ENCODE measurements at places on chromosomes 16 and 17.

DNA sequence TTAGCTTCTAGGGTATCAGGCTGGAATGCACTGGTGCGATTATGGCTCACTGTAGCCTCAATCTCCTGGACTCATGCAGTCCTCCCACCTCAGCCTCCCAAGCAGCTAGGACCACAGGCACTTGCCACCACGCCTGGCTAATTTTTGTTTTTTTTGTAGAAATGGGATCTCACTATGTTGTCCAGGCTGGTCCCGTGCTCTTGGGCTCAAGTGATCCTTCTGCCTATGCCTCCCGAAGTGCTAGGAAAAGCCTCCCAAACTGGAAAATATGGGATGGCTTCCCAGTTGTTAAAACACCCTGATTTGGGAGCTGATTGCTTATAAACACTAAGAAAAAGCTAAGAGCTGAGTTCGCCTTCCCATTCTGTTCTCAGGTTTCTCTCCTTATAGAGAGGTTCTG lies 6.6 kb upstream of the ZNF263 start:
- no peak for DNase-seq

DNA sequence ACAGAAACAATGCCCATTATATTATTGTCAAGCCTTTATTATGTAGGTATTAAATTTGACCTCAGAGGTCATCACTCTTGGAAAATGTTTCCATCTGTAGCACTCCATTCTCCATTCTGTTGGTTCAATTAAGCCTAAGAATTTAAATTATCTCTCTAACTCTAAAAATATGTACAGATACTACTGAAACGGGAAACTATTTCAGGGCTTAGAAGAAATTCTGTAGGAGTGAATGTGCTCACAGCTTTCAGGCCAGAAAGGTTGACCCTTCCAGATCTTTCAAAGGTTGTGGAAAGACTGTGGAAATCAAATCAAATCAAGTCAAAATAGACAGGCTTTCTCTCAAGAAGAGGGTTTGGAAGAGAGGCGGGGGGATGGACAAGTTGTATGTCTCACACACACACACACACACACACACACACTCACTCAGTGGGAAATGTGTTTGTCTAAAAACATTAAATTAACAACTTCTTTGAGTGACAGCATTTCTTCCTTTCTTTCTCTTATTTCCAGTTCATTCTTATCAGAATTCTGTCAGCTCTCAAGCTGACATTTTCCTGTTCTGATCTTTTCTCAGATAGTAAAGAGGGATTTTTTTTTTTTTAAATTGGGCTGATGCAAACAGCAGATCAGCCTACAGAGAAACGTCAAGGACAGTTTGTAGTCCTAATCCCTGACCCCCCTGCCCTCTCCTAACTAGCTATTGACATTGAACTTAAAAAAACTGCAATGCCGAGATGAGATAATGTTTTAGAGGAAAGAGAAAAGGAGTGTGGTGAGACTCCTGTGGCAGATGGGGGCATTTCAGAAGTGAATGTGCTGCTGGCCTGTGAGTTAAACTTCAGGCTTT lies 139.0 kb upstream of the ZFHX3 start:
- no peak for DNase-seq

DNA sequence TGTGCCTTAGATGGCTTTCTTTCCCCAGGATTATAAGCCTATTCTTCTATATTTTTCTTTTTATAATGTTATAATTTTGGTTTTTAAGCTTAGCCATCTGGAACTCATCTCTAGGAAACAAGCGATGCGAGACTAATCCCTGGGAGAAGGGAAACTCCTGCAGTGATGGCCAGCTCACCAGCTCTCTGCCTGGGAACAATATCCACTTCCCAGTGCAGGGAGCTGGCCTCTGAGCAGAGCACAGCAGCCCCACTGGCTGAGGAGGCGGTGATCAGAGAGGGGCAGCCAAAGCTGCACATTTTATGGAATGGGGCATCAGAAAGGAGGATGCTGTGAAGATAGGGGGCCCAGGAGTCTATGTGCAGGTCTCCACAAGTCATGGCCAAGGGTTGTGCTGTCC lies 183.3 kb downstream of the LGALS9B start:
- DNase-seq = no peak

DNA sequence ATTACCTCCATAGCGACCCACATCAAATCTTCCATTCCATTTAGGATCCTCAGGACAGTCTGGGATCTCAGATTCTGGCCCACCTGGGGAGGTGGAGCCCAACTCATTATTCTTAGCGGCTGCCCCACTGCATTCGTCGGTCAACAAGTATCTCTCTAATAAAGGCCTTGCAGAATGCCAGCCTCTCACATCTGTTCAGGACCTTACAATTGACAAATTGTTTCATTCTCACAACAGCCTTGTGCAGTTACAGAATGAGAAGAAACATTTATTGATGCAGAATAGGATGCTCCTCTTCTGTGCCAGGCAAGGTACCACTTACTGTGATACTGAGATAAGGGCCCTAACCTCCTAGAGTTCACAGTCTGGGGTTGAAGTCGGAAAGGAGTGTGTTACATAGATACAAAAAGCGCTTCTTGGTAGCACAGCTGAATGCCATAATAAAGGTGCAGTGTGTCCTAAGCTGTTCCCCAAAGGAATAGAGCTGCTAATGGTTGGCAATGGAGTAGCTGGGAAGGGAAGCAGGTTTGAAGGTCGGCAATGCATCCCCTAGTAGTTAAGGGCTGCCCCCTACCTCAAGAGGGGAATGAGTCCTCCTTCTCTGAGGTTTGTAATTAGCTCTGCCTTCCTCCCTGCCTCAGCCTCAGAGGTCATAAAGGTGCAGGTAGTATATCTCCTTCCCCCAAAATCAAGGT lies 2.3 kb upstream of the MPP2 start:
- DNase-seq = no peak

DNA sequence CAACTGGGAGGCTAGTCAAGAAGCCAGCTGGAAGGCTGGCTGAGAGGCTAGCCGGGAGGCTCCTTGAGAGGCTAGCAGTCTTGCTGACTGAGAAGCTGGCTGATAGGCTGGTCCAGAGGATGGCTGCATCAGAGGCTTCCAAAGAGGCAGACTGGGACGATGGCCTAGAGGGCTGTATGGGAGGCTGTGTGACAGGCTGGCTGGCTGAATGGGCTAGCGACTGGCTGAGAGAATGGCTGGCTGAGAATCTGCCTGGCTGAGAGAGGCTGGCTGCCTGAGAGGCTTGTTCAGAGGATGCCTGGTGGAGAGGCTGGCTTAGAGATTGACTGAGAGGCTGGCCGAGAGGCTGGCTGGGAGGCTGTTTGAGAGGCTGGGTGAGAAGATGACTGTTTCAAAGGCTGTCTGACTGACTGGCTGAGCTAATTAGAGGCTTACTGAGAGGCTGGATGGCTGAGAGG lies 34.8 kb upstream of the ACSM2B start:
- no peak for DNase-seq

DNA sequence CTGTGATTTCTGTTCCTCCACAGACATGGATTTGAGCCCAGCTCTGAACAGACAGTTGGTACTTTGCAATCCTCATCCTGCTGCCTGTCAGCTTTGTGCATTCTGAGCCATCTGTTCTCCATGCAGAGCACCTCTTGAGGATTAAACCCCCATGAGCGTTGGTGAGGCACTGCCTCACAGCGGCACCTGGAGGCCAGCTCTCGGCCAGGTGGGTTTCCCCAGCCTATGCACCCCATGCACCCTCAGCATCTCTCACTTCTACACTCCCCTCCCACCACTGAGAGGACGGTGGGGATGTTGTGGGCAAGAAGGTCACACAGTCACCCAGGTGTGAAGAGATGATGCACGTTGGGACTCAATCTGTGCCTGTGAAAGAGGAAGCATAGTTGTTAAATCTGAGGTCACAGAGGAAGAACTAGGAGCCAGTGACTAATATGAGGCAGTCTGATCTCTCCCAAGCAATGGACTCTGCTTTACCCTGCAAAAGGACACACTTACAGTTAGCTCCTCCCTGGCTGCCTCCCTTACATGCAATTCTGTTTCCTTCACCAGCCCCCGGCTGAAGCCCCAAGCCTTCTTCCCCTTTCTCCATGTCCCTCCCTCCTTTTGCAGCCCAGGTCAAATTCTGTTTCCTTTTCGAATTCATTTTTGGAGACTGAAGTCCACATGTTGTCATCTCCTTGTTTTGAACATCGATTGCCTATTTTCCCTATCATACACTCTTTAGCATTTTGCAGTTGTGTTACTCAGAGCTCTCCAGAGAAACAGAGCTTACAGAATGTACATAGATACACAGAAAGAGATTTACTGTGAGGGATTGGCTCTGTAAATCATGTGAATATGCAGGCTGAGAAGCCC lies 58.5 kb downstream of the HS3ST3B1 start:
- DNase-seq = no peak

DNA sequence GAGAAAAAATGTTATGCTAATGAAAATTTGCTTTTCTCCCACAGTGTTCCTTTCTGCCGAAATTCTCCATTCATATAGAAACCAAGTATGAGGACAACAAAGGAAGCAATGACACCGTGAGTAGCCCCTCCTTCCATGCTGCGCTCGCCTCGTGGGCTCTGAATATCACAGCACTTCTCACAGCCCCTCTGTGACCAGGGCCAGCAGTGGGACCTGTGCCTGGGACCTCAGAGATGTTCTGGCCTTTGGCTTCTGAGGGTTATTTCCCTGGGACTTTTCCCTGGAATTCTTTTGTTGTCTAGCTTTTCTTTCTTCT lies 139.6 kb upstream of the NOL11 start:
- DNase-seq = no peak

GRCh38 chr17:12985431-12986293 lies 32.2 kb downstream of the ELAC2 start:
- DNase-seq = no peak

- DNase-seq = no peak
Observed at GRCh38 chr16:27977966-27978365, 85.5 kb downstream of the GSG1L start.

- no peak for DNase-seq
Observed at GRCh38 chr17:45315648-45316433, 979 bp downstream of the MAP3K14 start.

GRCh38 chr17:41284043-41284442 lies 8.5 kb downstream of the KRTAP9-7 start:
- DNase-seq = no peak

DNA sequence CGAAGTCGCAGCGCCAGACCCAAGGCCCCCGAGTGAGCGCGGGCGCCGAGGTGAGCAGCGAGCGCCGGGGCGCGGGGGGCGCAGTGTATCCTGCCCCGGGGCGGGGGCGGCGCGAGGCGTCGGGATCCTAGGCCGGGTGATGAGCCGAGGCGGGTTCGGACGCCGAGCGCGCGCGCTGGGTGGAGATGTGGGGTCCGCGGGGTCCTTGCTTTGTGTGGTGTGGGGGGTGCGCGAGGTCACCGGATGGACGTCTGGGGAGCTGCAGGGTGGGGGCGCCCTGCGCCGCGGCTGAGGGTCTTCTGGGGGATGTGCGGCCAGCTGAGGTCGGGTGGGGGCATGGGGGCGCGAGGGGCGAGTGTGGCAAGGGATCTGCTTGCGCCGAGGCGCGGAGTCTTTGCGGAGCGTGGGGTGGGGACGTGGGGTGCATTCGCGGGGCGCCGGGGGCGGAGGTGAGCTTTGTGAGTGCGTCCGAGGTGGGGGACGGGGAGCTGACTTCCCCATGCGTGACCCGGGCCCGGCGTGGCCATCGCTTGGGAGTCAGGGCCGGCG lies 560 bp downstream of the RAI1 start:
- peak; percentile 63 for DNase-seq

DNA sequence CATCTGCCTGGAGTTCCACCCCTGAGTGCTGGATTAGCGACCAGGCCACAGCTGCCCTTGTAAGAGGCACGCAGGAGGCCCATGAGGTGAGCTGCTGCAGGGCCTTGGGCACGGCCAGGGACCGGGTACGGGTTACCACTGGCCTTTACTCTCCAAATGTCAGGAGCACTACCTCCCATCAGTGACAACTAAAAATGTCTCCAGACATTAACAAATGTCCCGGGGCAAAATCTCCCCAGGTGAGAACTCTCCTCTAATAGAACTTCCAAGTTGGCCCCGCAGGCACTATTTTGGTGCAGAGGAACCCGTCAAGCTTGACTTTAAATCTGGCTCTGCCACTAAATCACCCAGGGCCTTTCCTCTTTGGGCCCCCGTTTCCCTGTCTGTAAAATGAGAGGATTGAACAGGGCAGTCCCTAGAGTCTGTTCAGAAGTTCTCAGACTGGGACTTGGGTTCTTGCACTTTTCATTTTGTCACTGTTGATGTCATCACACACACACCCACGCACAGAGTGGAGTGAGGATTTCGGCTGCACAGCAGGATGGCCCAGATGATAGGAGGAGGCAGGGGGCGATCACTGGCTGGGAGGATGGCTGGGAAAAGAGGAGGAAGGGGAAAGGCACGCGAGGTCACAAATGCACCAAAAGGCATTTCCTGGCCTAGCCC lies 24.5 kb upstream of the MAPT start:
- no peak for DNase-seq

DNA sequence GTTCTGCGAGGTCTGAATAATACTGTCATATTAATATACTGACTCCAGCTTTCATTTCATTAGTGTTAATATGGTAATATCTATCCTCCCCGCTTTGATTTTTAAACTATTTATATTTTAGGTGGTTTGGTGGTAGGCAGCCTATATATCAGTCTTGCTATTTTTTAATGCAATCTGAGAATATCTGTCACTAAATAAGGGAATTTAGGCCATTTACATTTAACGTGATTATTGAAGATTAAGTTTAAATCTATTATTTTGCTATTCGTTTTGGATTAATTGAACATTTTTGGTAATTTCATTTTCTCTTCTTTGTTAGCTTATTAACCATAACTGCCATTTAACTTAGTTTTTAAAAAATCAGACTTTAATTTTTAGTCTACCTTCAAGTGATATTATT lies 247.7 kb upstream of the PMFBP1 start:
- DNase-seq = no peak

- no peak for DNase-seq
Observed at GRCh38 chr17:64097196-64097936, 32.6 kb downstream of the ERN1 start.

GRCh38 chr16:77823067-77823466 lies 34.7 kb downstream of the VAT1L start:
- DNase-seq = no peak

GRCh38 chr16:54194334-54194743 lies 92.2 kb downstream of the IRX3 start:
- peak; percentile 30 for DNase-seq

DNA sequence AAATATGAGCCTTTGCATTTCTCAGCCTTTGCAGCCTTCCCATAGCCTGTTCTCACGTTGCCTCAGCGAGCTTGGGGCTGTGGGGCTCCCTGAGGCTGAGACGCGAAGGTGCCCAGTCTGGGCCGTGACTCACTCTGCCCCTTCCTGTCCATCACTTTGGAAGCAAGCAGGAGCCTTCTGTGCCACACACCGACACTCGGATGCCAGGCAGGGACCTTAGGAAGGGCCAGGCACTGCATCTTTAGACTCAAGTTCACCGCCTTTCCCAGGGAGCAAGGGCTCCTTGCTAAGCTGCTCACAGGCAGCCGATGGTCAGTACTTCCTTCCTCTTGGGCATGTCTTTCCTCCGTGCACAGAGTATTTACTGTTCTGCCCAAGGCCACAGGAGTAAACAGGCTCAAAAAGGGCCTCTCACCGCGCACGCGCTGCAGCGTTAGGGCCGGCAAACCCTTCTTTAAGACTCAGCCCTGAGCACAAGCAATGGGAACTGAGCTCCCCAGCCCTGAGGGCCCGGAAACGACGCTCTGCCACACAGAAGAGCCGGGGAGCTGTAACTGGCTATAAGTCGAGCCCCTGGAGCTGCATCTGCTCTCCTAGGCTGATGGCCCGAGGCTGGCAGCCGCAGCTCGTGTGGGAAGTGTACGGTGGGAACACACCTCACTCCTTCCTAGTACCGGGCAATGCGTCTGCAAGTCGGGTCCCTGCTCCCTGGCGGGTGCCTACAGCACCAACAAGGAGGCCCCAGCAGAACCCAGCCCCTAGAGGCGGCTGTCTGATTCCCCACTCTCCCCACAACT lies 7.2 kb downstream of the TIMM22 start:
- DNase-seq = no peak
